ENCODE measurements at places on chromosomes 1 and 21.
A peak's percentile ranks its signal among the peaks of the same experiment; 100 is the strongest.

DNA sequence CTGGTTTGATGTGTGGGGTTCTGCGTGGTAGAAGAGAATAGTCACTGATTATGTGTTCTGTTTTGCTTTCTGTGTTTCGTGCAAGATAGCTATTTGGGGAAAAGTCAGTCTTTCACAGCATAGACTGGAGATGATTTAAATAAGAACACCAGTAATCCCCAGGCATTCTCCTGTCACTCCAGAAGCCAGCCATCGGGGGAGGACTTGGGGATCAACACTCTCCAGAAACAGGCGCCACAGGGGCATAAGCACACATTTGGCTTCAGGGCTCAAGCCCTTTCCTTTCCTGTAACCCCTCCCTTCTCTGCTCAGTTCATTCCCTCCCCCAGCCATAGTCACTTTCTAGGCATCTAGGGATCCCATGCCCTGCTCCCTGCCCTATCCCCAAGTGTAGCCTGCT is 97.3 kb upstream of the BEND5 start:
- no peak for DNase-seq

- no peak for DNase-seq
Measured at GRCh38 chr1:56573311-56573710, 6.1 kb downstream of the PLPP3 start.

DNA sequence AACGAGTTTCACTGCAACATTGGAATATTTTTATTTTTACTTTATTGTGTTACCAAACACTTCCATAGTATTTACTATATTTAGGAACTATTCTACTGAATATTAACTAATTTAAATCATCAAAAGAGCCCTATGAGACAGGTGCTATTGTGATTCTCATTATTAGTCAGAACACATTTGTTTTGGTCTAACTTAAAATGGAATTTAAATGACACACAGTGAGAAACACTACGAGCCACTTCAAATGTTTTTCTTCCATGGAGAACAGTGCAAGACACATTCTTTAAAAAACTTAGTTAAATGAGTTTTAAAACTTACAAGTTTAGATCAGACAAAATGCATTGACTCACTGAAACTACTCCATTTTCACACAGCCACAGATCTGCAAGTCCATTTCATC is 6.6 kb upstream of the TRAF3IP3 start:
- DNase-seq, result no peak

DNA sequence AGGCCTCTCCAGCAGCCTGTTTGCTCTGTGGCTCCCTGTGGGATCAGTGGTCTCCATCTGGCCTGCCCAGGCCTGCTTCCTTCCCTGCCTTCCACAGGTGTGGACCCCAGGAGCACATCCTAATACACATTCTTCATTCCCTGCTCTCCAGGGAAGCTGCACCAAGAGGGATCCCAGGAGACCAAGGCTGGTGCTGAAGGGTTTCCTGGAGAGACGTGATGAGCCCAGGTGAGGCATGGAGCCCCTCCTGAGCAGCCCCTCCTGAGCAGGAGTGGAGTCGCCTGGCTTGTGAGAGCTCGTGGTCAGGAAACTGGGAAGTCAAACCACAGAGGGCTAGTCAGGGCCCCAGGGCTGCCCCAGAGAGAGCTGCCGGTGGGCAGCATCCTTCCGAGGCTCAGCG is 561.4 kb downstream of the MATN1 start:
- DNase-seq, result no peak

DNA sequence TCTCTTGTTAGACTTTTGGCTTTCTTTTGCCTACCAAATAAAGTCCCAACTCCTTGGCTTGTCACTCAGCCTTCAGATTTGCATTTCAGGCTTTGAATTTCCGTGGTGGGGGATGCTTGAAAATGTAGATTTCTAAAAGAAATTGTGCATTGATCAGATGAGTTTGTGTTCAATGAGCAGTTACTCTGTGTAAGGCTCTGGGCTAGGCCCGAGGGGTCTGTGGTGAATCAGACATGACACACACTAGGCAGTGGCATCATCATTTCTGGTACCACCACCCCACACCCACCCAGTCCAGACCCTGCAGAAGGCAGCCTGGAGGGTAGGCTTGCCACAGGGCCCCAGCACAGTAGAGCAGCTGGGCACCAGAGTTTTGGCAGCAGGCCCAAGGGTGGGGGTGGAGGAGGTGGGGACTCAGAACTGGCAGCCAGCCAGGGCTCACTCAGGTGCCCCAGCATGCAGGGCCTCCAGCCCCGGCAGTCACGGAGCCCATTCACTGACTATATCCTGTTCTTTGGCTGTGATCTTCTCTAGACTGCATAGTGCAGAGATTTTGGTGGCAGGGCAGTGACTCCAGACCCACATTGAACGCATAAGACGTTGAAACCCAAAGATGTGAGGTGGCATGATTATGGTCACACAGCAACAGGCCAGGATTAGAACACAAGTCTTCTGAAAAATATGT is 97.2 kb upstream of the ARTN start:
- DNase-seq, result no peak

DNA sequence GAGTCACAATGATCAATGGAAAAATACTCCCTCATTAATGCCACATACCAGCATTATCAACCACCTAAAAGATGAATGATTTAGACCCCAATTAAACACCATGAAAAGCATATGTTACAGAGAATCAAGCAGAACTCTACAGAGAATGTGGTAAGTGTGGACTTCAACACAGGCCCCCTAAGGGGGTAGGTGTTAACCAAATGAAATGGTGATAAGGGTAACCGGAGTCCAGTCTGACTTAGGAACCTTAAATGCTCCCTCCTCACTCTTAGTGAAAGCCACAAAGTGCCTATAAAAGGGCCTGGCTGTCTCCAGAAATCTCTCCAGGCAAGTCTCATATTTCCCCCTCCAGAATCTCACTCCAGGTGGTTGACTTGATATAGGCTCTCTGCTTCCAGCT is 149.2 kb upstream of the FOXD3 start:
- DNase-seq, result no peak

- DNase-seq, result no peak
Measured at GRCh38 chr1:32918179-32918578, 17.0 kb upstream of the TMEM54 start.

- peak; percentile 55 for DNase-seq
Measured at GRCh38 chr1:67832737-67833601, at the start of gene GNG12. Gene GNG12, minus strand, starts transcription at chr1:67833467. Its CDS starts 125,781 bp downstream, at chr1:67707686.

DNA sequence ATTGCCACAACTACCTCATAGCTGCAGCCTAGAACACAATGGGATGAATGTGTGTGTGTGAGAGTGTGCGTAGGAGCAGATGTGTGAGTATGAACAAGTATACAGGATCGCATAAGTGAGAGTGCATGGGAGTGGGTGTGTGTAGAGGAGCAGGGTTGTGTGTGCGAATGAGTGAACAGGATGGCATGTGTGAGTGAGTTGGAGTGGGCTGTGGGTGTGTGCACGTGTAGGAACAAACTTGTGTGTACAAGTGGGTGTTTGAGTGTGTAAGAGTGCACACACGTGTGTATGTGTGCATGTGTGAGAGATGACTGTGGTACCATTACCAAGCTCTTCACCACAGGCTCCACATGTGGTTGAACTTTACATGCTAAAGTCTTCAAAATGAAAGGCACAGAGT is 175.4 kb upstream of the EDN2 start:
- no peak for DNase-seq

DNA sequence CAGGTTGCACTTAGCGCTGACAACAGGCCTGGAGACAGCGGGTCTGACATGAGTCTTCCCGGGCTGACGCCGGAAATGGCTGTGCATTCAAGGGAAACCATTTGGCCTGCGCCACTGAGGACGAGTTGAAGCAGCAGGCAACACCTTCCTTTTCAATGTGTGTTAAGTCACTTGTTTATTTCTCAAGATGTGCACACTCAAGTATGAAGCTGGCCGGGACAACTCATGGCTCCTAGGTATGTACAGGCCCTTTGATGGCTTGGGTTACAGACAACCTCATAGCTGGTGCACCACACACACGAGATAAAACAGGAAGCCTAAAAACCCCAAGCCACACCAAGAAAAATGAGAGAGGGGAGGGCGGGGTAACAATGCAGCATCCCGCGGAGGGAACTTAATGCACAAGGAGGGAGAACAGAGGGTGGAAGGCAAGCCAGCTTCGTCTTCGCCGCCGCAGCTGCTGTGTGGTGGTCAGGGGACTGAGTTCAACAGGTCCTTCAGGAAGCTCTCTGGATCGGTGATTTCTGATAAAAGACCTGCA is 118.0 kb upstream of the IFFO2 start:
- no peak for DNase-seq

- no peak for DNase-seq
Measured at GRCh38 chr21:37059181-37059580, 13.7 kb downstream of the PIGP start.

GRCh38 chr1:206709772-206710459 is 25.2 kb downstream of the MAPKAPK2 start:
- DNase-seq, result no peak

DNA sequence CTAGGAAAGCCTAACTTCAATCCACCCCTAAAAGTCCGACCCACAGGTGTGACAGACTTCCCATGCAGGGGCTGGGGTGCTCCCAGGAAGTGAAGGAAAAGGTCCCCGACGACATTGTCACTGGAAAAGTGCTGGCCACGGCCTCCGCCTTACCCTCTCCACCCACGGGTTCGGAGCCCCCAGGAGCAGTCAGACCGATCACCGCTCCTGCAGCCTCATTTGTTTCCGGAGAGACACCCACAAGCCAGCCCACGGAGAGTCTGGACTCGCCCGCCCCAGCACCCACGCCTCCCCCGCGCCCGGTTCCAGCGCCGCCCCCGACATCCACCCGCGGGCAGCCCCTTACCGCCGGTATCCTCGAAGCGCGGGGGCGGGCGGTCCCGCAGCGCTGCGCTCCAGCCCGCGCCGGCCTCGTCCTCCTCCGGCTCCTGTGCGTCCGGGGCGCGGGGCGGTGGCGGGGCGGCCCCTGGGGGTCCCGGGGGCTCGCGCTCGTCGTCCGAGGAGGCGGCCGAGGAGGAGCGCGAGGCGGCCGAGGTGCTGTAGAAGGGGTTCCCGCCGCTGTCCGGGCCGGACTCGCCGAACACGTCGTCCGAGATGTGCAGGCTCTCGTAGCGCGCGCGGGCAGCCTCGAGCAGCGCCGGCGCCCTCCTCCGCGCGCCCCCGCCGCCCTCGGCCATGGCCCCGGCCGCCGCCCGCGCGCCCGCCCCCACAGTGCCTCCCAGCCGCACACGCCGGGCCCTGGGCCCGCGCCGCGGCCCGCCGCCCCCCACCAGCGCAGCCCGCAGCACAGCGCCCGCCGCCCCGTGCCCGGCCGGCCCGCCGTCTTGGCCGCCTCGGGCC is 660 bp downstream of the PGBD5 start:
- no peak for DNase-seq

GRCh38 chr1:157073944-157074685 is 25.5 kb downstream of the ETV3L start:
- peak; percentile 18 for DNase-seq

- DNase-seq, result no peak
Measured at GRCh38 chr1:67683766-67684525, 1.1 kb upstream of the GADD45A start.

GRCh38 chr1:158809256-158809655 is 21.9 kb upstream of the MNDA start:
- DNase-seq, result no peak

- DNase-seq, result no peak
Measured at GRCh38 chr1:240486611-240487010, 125.3 kb downstream of the GREM2 start.

- no peak for DNase-seq
Measured at GRCh38 chr1:167678422-167678821, 43.4 kb upstream of the MPZL1 start.

DNA sequence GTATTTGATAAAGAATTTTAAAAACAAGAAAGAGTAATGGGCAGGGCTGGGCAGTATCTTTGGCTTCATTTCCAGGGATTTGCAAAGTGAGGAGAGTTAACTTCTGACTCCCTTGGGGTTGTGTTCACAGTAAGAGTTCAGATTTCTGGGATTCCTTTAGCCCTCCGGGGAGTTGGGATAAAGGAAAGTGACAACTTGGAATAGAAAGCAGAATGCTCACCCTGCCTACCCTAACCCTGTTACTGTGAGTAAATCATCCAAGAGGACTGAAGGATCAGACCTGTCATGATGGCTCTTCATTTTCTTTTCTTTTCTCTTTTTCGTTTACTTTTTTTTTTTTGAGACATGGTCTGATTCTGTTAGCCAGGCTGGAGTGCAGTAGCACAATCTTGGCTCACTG is 76.1 kb downstream of the CACHD1 start:
- no peak for DNase-seq

- no peak for DNase-seq
Measured at GRCh38 chr1:86423873-86424272, at the start of gene CLCA2. Gene CLCA2, plus strand, starts transcription at chr1:86424171. Its CDS starts 77 bp downstream, at chr1:86424248.

DNA sequence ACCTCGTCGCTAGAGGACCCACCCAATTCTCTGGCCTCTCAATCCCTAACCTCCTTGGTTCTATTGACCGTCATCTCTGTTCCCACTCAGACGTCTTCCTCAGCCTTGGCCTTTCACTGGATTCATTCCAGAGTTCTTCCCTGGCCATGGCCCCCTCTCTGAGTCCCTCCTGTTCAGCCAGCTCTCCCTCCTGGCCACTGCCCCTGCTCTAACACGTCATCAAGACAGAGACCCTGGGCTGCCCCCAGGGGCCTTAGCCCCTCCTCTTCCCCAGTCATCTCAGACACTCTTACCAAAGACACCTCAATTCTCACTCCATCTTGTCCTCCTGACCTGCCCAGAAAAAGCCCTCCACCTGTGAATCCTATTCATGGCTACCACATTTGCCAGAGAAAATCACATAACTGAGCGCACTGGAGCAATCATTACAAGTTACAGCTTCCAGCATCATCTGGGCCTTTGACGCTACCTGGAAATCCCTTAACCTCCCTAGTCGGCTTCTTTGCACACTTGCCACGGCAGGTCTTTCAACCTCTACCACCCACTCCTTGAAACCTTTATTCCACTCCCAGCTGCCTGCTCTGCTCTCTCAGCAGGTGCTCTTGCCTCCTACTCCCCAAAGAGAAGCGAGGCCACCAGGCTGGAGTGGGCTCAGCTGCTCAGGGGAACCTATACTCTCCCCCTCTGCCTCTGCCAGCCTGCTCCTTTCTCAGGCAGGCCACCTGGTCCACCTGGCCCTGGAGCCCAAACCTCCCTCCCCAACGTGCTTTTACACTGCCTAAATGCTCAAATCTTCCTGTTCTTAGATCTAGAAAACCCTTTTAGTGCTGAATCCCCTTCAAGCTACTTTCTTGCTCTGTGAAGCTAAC is 14.0 kb downstream of the DCST2 start:
- DNase-seq, result no peak

- DNase-seq, result no peak
Measured at GRCh38 chr1:4090556-4090955, 190.5 kb upstream of the C1orf174 start.

GRCh38 chr1:58833166-58833565 is 49.3 kb upstream of the JUN start:
- no peak for DNase-seq

DNA sequence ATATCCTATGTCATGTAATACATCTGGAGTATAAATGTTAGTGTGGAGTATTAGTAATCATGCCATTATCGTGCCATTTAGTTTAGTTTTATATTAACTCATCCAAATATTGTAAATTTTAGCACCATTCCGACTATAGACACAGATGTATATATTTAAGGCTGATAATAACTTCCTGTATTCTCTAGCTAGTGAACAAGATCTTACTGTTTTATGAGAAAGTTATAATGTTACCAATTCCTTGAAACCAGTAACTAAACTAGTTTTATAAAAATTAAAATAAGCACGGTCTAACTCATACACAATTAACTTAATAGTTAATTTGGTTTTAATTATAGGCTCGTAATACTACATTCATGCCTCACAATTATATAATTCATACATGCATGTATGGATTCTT is 808.6 kb downstream of the USP25 start:
- DNase-seq, result no peak

- no peak for DNase-seq
Measured at GRCh38 chr21:14926186-14926585, 138.6 kb downstream of the NRIP1 start.

Measured in GM04504 (cell line).